ENCODE measurements at places on chromosomes 2 and 18. TPM values are rescaled to one million over a fixed set of nuclear protein-coding genes. Genes with fewer than 3 reads are reported as not detected.

GRCh38 chr2:85718885-85719492 lies 24.8 kb downstream of the GNLY start:
- no peak for DNase-seq

PLEKHH2 gene
- 0.52 TPM for total RNA-seq

SOCS6 gene
- total RNA-seq: 3.3 TPM

SERPINB13 gene
- not detected for total RNA-seq

Measured in activated CD4-positive, alpha-beta T cell treated with anti-CD3 and anti-CD28 coated beads, Interleukin-2, amount 10 ng/mL, durations not matched to agents 24 days and 14 days (primary cell).